ENCODE measurements at places on chromosomes 6 and 20.
A peak's percentile ranks its signal among the peaks of the same experiment; 100 is the strongest.

DNA sequence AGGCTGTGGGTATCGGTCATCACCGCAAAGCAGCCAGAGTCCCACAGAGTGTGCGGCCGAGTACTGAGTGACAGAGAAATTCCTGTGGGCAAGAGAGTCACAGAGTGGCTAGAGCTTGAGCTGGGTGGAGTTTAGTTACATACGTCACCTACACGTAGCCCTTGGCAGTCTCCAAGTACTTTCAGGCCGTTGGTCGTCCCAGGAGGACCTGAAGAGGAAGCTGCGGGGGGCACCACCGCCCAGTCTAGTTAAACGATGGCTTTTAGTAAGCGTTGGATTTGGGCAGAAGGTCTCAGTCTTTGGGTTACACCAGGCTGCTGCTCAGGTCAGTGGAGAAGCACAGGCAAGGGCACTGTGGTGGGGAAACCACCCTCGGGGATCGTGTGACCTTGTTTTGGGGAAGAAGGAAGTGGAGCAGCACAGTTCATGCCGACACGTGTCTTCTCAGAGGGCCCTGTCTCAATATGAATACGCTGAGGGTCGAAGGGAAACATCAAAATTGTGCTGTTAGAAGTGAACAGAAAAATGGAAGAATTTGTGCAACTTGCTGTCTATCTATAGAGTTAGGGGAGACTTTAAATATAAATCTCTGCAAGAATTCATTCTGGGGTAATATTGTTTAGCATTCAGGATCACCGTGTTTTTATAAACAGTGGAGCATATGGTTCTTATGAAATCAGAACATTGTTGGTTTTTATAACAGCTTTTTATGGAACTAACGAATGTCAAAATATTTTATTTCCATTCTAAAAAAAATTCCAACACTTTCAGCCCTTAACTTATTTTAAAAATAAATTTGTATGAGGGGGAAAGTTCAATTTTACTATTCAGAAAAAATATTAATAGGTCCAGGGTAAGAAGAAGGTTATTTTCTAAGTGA is 28.6 kb downstream of the KIF25 start:
- DNase-seq, result no peak

DNA sequence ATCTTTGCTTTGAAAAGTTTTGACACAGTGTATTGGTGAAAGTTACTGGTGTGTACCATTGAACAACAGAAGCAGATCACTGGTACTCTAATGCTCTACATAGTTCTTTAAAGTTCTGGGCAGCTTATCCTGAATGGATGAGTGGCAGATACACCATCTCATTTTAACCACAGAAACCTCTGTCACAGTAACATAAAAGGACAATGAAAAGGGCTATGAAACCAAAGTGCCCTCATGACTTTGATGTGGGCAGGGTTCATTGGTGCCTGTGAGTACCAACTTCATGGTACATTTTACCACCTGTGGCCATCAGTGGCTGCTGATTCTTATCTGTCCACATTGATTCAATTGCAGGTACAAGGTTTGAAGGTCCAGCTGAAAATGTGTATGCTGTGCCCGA is 285.7 kb upstream of the PREP start:
- DNase-seq, result no peak

DNA sequence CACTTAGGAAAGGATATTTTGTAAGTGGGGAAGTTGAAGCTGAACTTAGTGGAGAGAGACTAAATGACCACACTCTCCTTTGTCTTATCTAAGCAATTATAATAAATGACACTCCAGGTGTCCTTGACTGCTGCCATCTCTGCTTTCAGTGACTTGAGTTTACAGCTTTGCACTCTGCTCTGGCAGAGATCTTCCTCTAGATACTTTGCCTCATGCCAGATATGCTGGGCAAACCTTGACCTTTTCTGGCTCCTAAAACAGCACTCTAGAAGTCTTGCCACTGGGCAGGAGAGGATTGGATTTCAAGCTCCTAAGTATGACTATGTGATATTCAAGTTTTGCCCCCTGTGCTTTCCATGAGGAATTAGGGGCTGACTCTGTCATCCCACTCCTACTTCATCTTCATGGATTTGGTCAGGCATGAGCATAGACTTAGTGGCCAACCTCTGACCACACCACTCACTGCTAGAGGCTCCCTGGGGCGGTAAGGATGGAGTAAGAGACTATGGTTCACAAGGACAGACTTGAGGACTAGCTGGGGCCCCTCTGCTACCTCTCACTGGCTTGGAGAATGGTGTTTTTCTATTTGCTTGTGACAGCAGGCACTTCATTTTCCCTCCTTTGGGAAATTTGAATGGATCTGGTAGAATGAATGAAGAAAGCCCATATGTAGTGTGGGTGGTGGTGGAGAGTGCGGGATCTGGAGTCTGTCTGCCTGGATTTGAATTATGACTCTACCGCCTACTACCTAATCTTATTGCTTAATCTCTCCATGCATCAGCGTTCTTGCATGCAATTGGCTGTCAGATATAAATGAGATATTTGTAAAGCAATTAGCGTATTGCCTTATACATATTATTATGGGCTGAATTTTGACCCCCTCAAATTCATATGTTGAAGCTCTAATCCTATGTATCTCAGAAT is 191.4 kb downstream of the REV3L start:
- no peak for DNase-seq

GRCh38 chr6:143973097-143973966 is 34.7 kb downstream of the PLAGL1 start:
- DNase-seq, result peak; percentile 96

GRCh38 chr6:166450167-166450873 is 67.6 kb upstream of the MPC1 start:
- no peak for DNase-seq

Measured in GM23338 (cell line).